CD4-positive, alpha-beta T cell treated with Interleukin-4 for 4 hours (primary cell): ENCODE measurements at places on chromosomes 7 and 10.
A peak's percentile ranks its signal among the peaks of the same experiment; 100 is the strongest.

GRCh38 chr7:34928052-34928451 lies 109.2 kb downstream of the DPY19L1 start:
- DNase-seq, result peak; percentile 27

GRCh38 chr7:113657603-113658002 lies 261.2 kb downstream of the PPP1R3A start:
- DNase-seq, result no peak

DNA sequence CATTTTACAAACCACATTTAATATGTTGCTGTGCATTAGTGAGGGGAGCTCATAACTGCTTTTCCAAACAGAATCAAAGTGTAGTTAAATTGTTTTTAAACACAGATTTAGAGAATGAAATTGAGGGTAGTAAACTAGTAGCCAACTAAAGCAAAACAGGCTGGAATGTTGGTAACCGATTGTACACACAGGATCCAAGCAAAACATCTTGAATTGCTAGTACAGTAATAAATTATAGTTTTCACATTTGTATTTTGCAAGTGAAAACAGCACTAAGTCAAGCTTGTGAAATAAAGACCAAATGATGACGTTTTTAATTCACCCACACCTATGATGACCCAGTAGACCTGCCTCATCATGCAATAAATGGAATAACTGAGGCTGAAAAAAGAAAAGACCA lies 198.3 kb downstream of the HDAC9 start:
- no peak for DNase-seq

- DNase-seq, result no peak
Observed at GRCh38 chr7:16657656-16658279, 11.8 kb downstream of the BZW2 start.

DNA sequence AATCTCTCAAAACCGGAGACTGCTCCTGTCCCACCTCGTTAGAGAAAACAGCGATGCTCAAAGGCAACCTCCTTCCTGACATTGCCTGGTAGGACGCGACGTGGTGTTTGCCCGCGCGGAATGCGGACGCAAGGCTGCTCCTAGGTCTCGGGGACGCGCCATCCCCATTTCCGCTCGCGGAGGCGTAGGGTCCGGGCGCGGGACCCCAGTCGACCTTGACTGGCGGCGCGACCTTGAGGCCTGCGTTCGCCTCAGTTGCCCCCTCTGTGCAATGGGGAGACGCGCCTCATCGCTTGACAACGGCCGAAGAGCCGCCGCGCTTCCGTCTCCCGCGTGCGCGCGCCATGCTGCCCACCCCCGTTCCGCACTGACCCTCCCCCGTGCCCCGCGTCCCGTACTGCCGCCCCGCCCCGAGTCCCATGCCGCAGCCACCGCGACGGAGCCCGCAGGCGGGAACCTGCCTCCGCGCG lies 412 bp upstream of the PPIA start:
- DNase-seq, result peak; percentile 30

GRCh38 chr10:59337201-59337652 lies 25.1 kb downstream of the FAM13C start:
- no peak for DNase-seq

DNA sequence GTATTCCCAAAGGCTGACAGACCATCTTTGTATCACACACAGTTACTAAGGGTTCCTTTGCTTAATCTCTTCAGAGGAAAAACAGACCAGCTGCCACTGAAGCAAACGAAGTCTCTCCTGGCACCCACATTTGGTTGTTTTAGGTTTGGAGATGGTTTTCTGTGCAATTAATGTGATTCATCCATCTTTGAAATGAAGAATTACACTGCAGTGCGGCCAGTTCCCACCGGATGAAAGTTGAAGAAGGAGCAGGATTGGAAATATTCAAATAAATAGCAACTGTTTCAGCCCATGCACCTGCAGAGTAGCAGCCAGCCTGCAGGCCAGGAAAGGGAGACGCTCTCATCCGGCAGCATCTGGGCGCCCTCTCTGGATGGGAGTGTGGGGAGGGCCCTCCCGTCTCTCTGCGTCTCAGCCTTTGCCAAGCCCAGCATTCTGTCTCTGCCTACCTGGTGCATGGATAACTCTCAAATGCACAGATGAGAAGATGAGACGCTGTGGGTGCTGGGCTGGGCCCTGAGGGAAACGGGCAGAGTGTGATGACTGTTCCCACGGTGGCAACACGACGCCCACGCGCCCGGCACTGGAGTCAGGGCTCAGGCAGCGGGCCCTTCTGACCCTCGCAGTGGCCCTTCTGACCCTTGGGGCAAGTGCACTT lies 214.0 kb downstream of the PTPRN2 start:
- DNase-seq, result no peak

DNA sequence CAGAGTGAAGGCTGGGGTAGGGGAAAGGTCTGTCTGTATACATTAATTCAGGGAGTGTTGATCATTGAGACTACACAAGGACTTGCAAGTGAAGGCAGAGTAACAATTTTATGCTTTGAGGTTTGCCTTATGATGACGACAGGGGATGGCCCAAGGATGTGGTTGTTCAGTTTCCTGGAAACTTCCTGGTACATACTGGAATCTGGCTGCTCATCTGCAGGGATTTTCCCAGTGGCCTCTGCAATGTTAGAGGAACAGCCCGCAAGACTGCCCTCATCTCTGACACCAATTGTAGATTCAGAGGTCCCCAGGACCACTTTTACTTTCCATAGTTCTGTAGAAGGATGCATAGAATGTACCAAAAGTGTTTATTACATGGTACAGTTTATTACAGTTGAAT lies 189.6 kb downstream of the TMEM178B start:
- no peak for DNase-seq

GRCh38 chr7:158695726-158696452 lies 8.7 kb downstream of the NCAPG2 start:
- DNase-seq, result peak; percentile 69

DNA sequence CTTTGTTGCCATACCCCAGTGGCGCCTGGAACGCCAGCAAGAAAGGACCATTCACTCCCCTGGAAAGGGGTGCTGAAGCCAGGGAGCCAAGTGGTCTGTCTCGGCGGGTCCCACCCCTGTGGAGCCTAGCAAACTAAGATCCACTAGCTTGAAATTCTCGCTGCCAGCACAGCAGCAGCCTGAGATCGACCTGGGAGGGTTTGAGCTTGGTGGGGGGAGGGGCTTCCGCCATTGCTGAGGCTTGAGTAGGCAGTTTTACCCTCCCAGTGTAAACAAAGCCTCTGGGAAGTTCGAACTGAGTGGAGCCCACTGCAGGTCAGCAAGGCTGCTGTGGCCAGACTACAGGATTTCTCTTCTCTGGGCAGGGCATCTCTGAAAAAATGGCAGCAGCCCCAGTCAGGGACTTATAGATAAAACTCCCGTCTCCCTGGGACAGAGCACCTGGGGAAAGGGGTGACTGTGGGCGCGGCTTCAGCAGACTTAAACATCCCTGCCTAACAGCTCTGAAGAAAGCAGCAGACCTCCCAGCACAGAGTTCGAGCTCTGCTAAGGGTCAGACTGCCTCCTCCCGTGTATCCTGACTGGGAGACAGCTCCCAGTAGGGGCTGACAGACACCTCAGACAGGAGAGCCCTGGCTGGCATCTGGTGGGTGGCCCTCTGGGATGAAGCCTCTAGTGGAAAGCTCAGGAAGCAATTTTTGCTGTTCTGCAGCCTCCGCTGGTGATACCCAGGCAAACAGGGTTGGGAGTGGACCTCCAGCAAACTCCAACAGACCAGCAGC lies 281.1 kb upstream of the SP4 start:
- no peak for DNase-seq

DNA sequence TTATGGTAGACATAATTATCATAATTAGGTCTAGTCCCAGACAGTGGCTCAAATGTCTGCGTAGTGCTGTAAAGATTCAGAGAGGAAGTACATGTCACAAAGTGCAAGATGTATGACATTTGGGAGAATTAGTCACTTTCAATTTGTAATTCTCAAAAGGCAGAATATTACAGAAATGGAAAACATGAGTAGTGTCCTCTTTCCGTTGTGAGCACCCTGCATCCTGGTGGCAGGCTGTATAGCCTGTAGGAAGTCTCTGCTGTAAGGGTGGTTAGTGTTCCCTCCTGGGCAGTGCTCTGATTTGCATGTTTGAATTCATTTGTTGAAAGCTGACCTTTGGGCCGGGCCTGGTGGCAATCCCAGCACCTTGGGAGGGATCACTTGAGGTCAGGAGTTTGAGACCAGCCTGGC lies 17.0 kb downstream of the CDK14 start:
- DNase-seq, result no peak

GRCh38 chr7:23373151-23374004 lies 74.2 kb downstream of the MALSU1 start:
- peak; percentile 54 for DNase-seq
